IMR-90 (cell line): ENCODE measurements at places on chromosomes 1 and 21. TPM values are rescaled to one million over a fixed set of nuclear protein-coding genes. Genes with fewer than 3 reads are reported as not detected.

RXRG gene
- not detected in 2 replicates for total RNA-seq

FOXD2 gene
- total RNA-seq, result under 0.01 TPM in 2 replicates

DNA sequence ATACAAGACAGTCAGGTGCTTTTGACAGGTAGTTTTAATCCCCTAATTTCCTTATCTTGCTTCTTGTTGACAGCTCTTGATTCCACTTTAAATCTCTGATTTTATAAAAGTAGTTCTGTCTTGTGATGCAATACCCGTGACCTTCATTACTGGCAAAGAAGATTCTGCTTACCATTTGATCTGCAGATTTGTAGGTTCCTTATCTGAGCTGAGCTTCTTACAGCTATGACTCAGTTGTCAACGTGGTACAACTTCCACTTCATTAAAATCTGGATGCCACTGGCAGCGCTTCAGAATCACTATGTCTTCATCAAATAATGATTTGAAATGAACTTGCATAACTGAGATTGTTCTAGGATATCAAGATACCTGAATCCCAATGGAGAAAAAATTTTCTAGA lies 543.6 kb upstream of the B3GALT2 start:
- DNase-seq, result peak; percentile 61

- DNase-seq, result peak; percentile 56
These were observed 82.8 kb downstream of the DTL start for GRCh38 chr1:212118167-212118871.

GRCh38 chr1:44842486-44842861 lies 579 bp downstream of the PTCH2 start:
- no peak for DNase-seq
